ENCODE measurements at places on chromosomes 11 and 22. TPM values are rescaled to one million over a fixed set of nuclear protein-coding genes. Genes with fewer than 3 reads are reported as not detected.

DNA sequence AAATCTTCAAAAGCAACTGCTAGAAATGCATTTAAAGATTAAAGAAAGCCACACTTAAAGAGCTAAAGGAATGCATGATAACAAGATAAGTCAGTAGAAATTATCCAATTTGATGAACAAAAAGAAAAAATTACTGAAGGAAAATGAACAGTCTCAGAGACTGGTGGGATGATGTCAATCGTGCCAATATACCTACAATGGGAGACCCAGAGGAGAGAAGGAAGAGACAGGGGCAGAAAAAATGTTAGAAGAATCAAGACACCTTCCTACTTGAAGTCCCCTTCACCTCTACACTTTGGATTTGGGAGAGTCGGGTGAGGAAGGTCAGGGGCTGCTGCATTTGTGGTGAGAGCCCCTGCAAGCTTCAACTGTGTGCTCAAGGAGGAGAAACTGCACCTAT, 216.3 kb downstream of the BUD13 start:
- no peak for DNase-seq

GVQW3 gene
- total RNA-seq: 0.25 TPM

DNA sequence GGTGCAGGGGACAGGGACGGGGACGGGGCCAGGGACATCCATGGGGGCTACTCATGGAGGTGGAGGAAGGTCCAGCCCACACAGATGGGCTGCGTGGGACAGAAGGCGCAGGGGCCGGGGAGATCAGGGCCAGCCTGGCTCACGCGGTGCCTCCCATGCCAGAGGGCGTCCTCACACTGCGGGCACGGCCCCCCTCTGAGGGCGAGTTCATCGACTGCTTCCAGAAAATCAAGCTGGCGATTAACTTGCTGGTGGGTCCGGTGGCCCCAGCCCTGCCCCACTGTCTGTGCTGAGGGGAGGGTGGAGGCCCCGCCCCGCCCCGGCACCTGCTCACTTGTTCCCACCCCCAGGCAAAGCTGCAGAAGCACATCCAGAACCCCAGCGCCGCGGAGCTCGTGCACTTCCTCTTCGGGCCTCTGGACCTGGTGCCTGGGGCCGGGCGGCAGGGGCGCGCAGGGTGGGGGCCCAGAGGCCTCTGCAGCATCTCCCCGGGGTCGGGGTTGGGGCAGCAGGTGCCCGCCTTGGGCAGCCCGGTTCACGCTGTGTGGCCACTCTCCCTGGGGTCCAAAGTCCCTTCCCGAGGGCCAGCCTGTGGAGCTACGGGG, 15.8 kb downstream of the EPS8L2 start:
- no peak for DNase-seq

GRCh38 chr11:76665921-76666351, 4.6 kb downstream of the LRRC32 start:
- no peak for DNase-seq

DNA sequence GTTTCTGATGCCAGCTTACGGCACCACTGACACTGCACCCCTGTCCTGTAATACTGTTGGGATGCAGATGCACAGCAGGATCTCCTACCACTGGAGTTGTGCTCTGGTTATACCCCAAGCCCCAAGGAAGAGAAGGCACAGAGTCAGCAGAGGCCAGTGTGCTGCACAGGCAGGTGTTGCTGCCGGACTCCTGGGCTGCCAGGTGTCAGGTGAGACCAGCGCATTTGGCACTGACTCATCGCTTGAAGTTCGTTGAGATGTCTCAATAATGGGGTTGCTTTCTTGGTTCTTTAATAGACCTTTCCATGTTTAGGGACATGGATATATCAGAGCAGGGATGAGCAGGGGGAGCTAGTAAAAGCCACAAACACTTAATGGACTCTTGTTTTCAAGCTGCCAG, 75.7 kb upstream of the TTC12 start:
- DNase-seq: no peak

DNA sequence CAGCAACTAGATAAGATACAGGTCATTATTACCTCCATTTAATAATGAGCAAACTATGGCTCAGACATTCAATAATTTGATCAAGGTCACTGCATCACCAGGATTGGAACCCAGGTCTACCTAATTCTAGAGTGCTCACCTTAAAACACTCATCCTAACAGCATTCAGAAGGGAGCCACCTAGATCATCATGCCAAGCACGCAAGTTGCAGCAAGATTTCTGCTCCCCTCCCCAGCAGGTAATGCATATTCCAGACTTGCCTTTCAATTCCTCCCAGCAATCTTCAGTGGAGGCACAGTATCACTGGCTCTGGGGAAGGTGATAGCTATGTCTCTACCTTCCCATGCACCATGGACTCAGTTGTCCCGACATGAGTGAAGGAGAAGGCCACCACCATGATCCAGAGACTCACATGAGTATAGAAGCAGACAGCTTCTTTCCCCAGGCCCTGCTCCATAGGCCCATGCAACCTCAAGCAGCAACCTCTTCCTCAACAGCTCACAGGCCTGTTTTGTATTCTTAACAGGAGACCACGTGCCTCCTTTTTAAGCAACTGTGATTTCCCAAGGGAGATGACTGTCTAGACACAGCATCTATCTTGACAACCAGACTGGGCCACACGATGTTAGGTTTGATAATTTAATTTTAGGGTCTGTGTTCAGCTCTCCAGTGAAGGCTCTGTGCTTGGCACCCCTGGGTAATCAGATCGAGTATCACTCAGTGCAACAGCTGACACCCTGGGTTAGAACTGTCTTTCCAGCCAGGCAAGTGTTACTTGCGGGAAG, 36.4 kb downstream of the RAB30 start:
- DNase-seq: peak; percentile 67

- DNase-seq: peak; percentile 81
These were observed 88.1 kb upstream of the ARHGAP32 start for GRCh38 chr11:129280027-129280811.

DNA sequence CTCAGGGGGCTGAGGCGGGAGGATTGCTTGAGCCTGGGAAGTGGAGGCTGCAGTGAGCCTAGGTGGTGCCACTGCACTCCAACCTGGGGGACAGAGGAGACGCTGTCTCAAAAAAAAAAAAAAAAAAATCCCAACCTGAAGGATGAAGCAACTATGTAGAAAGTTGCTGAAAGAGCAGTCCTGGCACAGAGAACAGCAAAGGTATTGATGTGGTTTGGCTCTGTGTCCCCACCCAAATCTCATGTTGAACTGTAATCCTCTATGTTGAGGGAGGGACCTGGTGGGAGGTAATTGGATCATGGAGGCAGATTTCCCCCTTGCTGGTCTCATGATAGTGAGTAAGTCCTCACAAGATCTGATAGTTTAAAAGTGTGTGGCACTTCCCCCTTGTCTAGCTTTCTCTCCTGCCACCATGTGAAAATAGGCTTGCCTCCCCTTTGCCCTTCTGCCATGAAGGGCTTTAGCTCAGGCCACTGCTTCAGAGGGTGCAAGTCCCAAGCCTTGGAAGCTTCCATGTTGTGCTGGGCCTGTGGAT, 10.7 kb upstream of the SERPING1 start:
- no peak for DNase-seq

DNA sequence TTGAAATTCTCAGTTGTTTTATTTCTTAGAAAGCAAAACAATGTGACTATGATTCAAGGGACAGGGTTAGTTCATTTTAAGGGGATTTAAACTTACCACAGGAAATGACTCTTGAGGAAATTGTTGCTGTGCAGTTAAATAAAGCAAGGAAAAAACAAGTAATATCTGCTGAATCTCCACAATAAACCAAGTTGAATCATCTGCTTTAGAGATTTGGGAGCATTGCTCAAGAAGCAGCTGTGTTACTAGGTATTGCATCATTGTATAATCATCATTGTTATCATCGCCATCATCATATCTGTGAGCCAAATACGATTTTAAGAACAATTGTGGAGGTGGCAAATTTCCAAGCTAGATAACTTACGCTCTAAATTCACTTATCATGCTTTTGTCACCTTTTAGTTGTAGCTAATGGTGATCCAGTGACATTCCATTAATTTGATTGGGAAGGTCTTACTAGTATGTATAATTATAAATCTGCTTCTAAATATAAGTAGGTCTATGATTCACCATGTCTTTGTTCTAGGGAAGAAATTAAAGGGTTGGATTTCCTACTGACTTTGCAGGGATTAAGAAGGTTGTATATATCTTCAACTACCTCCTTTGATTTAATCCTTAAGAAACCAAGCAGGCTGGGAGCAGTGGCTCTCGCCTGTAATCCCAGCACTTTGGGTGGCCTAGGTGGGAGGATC, 19.9 kb downstream of the MMP10 start:
- DNase-seq: peak; percentile 96

MRGPRX1 gene
- total RNA-seq: not detected

GRCh38 chr11:46279126-46280099, 2.0 kb downstream of the CREB3L1 start:
- DNase-seq: peak; percentile 80

DNA sequence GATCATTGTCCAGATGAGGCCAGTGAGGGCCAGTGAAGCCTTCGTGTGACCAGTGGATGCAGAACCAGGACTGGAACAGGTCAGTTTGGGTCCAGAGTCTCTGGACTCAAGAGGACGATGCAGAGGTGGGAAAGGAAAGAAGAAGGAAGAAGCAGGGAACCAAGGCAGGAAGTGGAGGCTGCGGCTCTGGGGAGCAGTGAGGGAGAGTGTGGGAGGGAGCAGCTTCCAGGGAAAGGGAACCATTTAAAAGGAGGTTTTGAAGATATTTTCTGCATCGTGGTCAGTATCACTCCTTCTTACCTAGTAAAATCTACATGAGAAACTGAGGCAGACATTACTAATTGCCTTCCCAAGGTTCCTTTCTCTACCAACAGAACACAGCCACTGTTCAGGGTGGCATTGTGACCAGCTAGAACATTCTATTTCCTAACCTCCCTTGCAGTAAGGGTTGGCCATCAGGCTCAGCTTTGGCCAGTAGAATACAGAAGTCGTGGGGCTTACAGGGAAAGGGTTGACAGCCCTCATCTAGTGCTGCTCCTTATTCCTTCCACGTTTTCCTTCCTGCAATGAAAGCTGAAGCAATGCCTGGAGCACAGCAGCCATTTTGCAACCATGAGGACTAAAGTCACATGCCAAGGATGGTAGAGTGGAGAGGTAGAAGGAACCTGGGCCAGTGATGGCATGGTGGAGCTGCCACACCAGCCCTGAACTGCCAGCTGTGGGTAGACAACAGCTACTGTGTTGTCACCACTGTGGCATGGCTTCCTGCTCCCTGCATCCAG, 29.1 kb upstream of the LINC01488 start:
- DNase-seq: no peak

- no peak for DNase-seq
These were observed 393.9 kb downstream of the GUCY1A2 start for GRCh38 chr11:106624377-106624776.

DNA sequence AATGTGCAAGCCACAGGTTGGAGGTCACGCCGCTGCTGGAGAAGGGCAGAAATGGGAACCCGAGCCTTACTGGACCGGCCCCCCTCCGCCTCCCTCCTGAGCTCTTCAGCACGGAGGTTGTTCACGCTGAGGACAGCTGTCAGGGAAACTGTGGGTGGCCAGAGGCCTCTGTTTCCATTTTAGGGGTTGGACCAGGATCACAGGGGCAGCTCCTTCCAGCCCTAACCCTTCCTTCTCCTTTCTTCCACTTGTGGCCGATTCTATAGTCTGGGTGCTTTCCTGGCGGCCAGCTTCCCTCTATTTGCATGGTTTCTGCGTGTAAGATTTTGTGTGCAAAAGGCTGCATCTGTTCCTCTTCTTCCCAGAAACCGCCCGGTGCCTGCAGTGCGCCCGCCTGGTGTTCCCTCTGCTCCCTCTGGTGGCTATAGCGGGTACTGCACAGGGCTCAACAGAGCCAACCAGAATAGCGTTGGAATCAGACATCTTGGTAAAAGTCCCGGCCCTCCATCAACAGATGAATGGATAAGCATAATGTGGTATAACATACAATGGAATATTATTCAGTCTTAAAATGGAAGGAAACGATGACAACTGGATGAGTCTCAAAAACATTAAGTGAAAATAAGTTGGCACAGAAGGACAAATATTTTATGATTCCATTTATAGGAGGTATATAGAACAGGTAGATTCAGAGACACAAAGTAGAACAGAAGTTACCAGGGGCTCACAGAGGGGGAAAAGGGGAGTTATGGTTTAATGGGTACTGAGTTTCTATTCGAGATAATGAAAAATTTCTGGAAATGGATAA, 8.4 kb upstream of the SLC22A8 start:
- DNase-seq: peak; percentile 85

DEUP1 gene
- total RNA-seq: not detected
